ENCODE measurements at places on chromosomes 5 and 9.

DNA sequence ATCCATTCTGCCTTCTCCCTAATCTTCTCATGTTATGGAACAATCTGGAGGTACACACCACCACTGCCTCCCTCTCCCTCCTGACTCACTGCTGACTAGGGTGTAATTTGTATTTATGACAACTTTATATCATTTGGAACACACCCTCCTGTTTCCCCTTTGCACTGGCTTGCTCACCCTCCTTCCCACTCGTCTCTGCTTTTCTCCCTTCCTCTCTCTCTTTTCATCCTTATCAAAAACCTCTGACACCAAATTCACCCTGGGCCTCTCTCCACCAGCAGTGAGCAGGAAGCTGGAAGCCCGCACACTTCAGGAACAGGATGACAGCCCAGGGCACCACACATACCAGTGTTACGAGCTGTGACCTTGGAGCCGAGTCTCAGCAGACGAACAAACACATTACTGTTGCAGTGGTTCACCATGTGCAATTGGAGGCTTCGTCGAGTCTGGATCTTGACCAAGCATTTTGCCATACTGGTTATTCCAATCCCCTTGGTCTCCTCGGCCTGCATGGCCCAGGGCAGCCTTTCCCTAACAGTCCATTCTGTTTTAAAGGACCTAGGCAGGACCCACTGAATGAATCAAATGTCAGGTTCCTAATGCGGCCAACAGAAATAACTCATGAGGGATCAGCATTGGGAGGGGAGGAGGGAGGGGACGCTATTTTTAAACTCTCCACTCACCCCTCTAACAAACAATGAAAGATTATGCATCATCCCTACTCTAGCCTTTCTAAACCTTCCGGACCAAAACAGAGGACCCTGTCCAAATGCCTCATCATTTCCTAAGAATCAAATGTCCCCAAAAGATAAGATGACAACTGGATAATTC is 203.9 kb upstream of the RASEF start:
- DNase-seq = no peak

DNA sequence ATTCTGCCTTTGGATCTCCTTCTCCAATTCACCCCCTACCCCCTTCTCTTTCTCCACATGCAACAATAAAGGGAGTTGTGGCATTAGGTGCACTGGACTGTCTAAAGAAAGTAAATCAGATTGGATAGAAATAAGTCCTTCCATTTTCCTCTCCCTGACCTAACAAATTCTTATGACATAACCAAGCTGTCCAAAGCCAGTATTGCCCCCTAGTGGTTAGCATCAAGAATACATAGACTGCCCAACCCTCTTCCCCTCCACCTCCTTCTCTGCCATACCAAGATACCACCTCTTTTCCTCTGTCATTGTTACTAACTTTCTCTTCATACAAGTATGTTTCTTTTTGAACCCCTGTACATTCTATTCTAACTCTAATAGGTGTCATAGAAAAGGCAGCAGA is 45.7 kb downstream of the PPARGC1B start:
- no peak for DNase-seq

- peak; percentile 38 for DNase-seq
These were observed 940 bp upstream of the CAMK4 start for GRCh38 chr5:111223101-111223786.

DNA sequence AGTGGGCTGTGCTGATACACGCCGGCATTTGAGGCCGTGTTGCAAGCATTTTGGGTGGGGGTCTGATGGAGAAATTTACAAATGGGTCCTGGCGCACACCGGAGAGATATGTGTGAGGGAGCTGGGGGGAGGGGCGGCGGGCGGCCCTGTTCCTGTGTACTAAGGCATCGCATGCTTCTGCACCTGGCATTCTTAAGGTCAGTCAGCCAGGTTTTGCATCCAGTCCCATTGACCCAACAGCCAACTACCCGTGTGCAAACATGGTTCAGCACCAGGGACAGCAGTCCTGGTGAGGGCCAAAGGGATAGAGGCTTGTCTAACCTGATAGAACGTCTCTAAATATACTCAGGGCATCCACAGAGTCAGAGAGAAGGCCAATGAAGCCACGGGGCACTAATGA is 839 bp downstream of the GABRG2 start:
- DNase-seq = no peak

- no peak for DNase-seq
These were observed 161.0 kb downstream of the ISL1 start for GRCh38 chr5:51544031-51544785.

GRCh38 chr5:117249086-117249815 is 674.6 kb upstream of the SEMA6A start:
- DNase-seq = no peak

GRCh38 chr5:93887678-93888077 is 146.3 kb upstream of the POU5F2 start:
- DNase-seq = no peak

GRCh38 chr5:172497591-172498255 is 43.4 kb upstream of the SH3PXD2B start:
- DNase-seq = no peak

- DNase-seq = no peak
These were observed 108.7 kb downstream of the RGS3 start for GRCh38 chr9:113572076-113572861.

- DNase-seq = peak; percentile 25
These were observed 1.1 kb upstream of the DNAJB5 start for GRCh38 chr9:34988218-34989002.

DNA sequence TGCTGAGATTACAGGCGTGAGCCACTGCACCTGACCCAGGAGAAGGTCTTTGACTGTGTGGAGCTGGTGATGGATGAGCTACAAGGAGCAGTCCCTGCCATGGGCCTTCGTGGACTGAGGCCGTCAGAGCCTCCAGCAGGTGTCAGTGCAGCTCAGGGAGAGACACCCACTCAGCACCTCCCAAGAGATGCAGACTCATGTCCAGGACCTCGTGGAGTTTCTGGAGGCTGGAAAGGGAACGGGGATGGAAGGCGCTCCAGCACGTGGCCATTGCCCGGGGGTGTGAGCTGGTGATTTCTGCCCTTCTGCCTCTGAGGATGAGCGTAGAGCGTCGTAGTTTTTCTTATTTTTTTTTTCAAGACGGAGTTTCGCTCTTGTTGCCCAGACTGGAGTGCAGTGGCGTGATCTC is 9.5 kb downstream of the TOR4A start:
- DNase-seq = peak; percentile 67

Data from NCI-H345 (cell line).